ENCODE measurements at places on chromosomes 12 and 14.

DNA sequence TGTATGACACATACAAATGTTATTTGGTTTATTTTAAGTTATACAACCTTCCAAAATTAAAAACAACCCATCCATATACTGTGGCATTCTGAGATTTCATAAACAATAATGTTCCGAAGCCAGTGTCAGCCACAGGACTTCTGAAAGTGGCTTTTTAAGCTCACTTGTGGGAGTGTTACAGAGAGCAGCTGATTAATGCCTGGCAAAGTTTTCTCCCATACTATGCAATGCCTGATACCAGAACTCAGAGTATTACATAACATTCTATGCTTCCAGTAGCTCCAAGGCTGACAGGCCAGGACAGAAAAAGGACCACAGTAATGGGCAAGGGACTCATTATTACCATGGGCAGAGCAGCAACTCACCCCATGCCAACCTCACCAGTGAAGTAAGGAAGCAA, 29.3 kb downstream of the NELL2 start:
- DNase-seq: no peak

GRCh38 chr12:31235868-31236395, 90.0 kb downstream of the SINHCAF start:
- no peak for DNase-seq

- no peak for DNase-seq
Observed at GRCh38 chr12:3205742-3206519, 128.8 kb downstream of the TSPAN9 start.

DNA sequence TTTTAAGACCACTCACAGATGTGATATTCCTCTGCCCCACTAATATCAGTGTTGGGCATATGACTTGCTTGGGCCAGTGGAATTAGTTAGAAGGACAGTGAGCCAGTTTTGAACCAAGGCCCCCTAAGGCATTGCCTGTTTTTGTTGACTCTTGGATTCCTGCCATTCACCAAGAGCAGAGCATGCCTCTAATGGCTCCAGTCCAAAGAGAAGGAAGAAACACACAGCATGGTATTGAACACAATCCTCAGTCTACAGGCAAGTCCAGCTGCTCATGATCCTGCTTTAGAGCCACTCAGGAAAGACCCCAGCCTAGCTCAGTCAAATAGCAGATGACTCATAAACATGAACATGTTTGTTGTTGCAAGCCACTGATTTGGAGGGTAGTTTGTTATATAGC, 1201.5 kb downstream of the BCL11B start:
- DNase-seq: no peak

DNA sequence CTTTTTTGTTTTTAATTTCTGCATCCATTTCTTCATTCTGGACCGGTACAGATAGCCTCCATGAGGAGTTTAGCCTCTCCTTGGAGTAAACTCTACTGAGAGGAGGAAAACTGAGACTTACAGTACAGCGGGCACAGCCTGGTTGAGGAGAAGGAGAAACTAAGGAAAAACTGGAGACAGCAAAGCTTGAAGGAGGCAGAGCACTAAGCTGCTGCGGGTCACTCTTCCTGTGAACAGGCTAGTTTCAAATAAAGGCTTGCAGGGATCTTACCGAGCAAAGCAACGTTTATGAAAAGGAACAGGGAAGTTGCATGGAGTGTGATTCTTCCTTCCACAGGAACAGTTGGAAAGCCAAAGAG, 348 bp upstream of the SSTR1 start:
- no peak for DNase-seq

- peak; percentile 49 for DNase-seq
Observed at GRCh38 chr12:51389302-51389999, 1.8 kb downstream of the GALNT6 start.

DNA sequence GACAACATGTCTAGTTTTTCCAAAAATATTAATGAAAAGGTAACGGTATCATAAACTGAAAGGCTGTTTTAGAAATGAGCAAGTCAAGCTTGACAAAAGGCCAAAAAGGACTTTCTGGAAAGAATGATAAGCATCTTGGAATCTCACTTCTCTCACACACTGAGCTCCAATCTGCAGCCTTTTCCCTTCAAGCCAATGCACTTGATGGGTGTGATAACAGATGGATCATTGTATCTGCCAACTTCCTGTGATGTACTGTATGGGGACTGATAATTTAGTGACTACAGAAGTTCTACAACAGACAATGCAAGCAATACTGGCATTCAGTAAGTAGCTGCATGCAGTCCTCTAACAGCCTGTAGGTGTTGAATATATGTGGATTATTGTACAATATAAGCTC, 147.1 kb downstream of the MED13L start:
- DNase-seq: no peak

DNA sequence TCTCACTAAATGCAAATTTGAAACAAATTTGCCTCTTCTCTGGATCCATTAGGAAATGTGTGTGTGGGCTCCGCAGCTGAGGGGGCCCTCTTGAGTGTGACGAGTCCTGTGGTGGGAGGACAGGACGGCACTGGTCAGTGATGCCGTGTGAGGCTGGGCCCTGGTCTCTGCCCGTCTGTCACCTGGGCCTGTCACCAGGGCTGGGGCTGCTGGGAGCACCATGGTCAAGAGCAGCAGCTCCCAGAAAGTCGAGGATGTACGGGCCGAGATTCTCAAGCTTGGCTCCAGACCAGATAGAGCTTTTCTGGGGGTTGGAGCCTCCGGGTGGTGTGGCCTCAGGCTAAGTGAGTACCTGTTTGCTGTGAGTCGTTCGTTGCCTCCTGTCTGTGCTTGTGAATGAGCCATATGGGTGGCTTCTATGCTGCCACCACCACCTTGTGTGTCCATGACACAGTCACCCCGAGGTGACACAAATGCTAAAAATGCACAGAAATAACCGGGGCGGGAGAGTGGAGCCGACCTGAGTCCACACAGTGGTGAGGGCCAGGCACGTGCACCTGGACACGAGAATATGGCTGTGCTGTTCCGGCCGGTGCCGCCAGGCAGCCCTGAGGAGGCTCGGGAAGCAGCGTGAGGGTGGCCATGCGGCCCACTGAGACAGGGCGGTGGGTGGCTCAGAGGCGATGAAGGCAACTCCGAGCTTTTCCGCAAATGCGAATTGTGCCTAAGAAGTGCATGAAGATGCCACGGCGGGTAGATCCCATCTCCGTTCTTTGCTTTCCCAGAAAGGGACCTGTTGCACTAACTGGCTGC, 8.7 kb downstream of the PGAM5 start:
- no peak for DNase-seq

GRCh38 chr12:47935184-47935583, 28.2 kb upstream of the TMEM106C start:
- no peak for DNase-seq

DNA sequence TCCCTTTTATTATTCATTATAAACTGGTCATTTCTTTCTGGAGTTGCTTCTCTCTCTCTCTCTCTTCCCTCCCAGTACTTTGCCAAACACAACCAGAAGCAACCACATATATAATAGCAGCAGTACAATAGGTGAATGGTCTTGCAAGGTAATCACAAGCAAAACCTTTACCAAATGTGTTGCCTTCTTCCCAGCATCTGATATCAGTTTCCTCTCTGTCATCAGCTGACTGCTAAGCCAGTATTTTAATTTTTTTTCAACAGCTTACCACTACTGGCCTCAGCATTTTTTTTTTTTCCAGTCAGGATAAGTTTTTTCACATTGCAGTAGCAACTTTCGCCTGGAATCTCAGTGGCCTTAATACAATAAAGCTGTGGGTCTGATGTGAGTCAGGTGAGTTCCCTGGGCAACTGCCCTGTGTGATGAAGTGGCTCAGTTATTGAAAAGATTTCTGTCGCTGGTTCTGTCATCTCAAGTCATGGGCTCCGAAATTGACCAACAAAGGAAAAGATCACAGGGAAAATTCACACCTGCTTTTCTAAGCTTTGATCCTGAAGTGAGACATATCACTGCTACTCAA, 282.5 kb upstream of the AMIGO2 start:
- DNase-seq: no peak

GRCh38 chr14:79420725-79421124, 790.6 kb downstream of the DIO2 start:
- no peak for DNase-seq

DNA sequence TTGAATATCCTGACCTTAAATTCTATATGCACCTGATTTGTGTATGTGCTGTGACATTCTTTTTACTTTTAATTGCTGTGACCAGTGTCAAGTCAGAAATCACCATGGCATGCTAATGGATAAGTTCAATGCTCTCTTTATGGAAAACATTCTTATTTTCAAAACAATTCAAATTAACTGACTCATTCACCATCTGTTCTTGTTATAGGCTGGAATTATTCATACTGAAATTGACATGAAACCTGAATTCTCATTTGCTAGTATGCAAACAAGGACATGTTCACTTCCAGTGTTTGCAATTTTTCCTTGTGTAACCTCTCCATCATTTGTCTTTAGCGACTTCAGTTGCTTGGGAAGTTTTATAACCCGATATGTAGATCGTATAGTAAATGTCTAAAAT, at the start of gene TAS2R30:
TAS2R30 (minus strand) TSS at position 340 of the 400 bp plus-strand sequence. CDS start 400 bp downstream, outside the sequence.
- no peak for DNase-seq

- no peak for DNase-seq
Observed at GRCh38 chr12:46956451-46957035, 122.9 kb upstream of the PCED1B start.

DNA sequence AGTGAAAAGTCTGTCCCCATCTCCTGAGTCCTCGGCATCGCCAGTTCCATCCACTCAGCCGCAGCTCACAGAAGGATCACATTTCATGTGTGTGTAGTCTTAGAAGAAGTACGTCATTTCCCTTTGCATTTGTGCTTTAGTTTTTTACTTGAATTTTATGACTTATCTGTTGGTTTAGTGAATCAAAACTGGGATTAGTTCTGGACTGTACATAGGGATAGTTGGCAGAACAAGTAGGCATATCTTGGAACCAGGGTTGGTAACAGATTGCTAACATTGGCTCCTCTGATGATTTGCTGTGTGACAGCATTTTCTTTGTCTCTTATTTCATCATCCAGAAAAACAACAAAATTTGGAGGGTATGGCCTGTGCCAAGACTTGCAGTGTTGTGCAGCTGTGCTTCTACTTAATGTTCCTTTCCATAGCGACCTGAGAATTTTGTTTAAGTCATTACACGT, 69.6 kb upstream of the AEBP2 start:
- DNase-seq: no peak

DNA sequence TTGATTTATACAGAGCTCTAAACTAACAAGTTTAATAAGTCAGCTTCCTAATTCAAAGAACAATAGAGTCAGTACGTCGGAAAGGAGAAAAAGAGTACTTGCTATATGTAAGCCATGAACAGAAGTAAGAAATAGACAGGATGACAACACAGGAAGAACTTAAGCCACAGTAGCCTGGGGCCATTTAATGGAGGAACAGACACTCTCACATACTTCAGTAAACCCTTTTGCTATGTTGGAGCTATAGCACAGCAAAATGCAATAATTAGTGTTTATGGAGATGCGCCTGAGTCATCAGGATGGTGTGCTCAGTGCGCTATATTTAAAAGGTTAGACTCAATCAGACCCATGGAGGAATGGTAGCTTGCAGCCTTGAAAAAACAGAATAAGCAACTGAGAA, 61.0 kb downstream of the SRGAP1 start:
- no peak for DNase-seq

DNA sequence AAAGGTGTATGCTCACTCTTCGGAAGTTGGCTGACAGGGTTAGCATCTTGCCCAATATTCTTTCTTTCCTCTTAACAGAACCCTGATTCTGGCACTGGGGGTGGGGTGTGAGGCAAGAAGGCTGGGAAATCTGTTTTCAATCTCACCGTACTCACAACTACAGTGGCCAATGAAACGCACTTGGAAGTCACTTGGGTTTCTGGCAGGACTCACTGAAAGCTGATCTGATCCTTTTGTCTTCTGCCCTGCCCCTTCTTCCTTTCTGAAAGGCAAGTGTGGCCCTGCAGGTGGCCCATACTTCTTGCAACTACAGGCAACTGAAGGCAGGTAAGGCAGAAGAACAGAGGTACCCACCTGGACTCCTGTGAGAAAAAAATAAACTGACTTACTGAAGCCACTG, 106.9 kb downstream of the STXBP6 start:
- no peak for DNase-seq

- DNase-seq: peak; percentile 36
Observed at GRCh38 chr14:71395151-71395604, 487.9 kb downstream of the PCNX1 start.

- DNase-seq: no peak
Observed at GRCh38 chr14:85822236-85822635, 292.3 kb downstream of the FLRT2 start.

DNA sequence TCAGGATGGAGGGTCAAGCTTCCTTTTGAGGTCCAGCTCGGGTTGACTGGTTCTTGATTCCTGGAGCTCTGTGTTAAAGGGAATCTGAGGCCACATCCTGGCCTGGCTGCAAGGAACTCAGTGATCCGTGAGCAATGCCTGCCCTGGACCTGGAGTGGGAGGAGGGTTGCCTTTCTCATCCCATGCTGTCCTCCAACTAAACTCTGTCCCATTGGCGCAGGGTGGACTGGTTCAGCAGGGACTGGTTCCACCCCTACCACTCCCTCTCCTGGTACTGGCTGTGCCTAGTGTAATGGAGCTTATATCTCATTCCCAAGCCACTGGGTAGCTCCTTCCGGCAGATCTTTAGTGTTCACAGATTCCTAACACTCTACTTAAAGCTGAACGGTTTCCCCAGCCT, 3.9 kb upstream of the CMKLR1 start:
- DNase-seq: no peak

DNA sequence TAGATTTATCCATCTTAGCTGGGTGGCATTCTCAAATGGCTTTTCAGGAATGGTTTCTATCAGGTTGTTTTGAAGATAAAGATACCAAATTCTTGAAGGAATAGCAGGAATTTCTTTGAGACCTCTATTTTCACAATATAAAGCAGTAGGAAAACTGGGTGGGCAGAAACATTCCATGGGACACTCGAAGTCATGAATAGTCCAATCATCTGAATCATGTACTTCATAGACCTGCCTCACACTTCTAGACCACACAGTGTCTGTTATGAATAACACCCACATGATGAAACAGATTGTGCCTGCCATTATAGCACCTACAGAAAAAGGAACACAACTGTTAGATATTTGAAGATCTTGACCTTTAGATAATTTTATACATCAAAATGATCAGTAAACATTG, 1.8 kb downstream of the KERA start:
- DNase-seq: no peak

All from activated CD4-positive, alpha-beta T cell treated with anti-CD3 and anti-CD28 coated beads for 36 hours (primary cell).